ENCODE measurements at places on chromosomes 7 and 10. TPM values are rescaled to one million over a fixed set of nuclear protein-coding genes. Genes with fewer than 3 reads are reported as not detected.

Gene BTBD16
- total RNA-seq, result not detected

DNA sequence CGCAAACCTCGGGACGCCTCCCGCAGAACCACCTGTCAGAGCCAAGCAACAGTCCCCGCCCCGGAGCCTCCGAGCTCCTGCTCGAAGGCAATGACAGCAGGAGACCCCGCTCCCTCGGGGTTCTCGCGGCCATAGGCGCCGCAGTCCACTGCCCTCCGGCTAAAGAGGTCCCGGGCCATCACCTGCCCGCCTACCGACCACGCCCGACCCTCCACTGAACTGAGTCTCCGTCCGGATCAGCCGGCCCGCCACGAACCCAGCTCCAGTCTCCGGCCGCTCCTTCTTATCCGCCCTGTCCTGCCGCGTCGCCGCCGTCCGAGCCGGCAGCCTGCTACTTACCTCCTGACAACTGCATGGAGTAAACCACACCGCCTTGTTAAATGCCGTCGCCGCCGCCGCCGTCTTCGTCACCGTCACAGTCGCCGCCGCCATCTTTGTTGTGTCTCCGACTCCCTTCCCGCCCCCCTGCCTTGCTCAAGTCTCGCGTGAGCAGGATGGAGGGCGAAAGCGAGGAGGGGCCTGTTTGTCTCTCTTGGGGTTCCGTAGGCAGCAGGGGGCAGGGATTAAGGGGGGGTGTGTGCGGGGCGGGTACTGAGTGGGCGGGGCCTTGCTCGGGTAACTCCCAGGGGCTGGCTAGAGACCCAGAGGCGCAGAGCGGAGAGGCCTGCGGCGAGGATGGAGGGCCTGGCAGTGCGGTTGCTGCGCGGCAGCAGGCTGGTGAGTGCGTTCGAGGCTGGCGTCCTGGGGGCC is at the start of the genes ACADSB and IKZF5:
TSS of gene ACADSB (plus strand) at position 652 of the 750 bp plus-strand sequence. CDS start at position 676, 24 bp downstream.
TSS of gene IKZF5 (minus strand) at position 441 of the 750 bp plus-strand sequence. CDS start 10,170 bp downstream, outside the sequence.
- peak; percentile 97 for DNase-seq

Gene OPALIN
- not detected for total RNA-seq

Gene CALHM1
- not detected for total RNA-seq

Gene GRB10
- 15.1 TPM for total RNA-seq

Gene C10orf53
- not detected for total RNA-seq

GRCh38 chr10:34641147-34641912 is 173.8 kb downstream of the PARD3 start:
- DNase-seq, result no peak

GRCh38 chr7:35384761-35385700 is 131.1 kb upstream of the TBX20 start:
- DNase-seq, result no peak

DNA sequence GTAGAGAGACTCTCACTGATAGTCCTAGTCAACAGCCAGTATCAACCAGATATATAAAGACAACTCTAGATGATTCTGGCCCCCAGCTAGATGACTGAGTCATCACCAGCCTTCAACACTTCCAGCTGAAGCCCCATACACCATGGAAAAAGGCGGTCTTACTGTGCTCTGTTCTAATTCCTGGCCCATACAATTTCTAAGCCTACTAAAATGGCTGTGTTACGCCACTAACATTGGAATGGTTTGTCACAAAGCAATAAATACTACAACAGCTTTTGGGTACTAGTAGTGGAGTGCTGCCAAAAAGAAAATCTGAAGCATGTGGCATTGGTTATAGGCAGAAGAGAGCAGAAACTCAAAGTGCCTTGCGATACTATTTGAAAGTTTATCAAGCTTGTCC is 13.0 kb upstream of the TES start:
- DNase-seq, result no peak

Gene LIPF
- not detected for total RNA-seq

- no peak for DNase-seq
These were observed 53.3 kb upstream of the SLC16A12 start for GRCh38 chr10:89588671-89589070.

GRCh38 chr10:133249975-133250754 is 12.5 kb downstream of the VENTX start:
- DNase-seq, result no peak

GRCh38 chr10:44993226-44993921 is 7.3 kb upstream of the ZNF22 start:
- no peak for DNase-seq

Gene VWA2
- total RNA-seq, result not detected

Gene SRRM3
- total RNA-seq, result 0.18 TPM

Gene PNLIP
- not detected for total RNA-seq

DNA sequence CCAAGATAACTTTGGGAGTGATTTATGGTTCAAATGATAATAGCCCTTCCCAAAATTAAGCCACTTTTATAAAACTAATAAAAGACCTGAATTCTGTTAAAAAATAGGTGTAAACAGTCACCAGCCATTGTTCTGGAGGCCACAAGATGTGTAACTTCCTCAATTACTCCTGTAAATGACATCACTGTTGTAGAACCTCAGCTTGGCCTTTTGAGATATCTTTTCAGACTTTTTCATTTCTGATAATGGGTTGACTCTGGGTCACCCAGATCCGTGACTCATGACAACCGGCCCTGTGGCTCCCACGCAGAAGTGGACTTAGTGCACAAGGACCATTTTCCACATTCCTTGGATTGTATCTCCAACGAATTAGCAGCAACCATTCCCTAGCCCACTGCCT is 106.6 kb downstream of the DKK1 start:
- DNase-seq, result no peak

Gene CPVL
- not detected for total RNA-seq

- peak; percentile 68 for DNase-seq
These were observed 91.0 kb downstream of the ZMIZ1 start for GRCh38 chr10:79159785-79160184.

DNA sequence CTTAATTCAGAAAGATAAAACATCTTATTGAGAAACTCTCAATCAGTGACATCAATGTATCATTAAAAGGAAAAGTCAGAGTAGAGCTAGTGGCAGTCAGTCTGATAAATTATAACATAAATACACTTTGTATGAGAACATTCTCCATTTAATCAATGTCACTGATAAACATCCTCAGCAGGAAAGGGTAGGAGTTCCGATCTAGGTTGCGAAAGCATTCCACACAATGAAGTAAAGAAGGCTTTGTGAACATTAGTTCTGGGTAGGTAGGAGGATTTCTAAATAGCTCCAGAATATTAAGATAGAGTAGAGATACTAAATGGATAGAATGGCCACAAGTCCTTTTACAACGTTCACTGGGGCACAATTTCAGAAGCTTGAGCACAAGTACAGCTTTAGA is 179.7 kb upstream of the MALRD1 start:
- DNase-seq, result no peak

GRCh38 chr7:17120756-17121155 is 177.7 kb upstream of the AHR start:
- no peak for DNase-seq

- DNase-seq, result peak; percentile 88
These were observed 28.8 kb downstream of the XPNPEP1 start for GRCh38 chr10:109894516-109894915.

Gene EIF4H
- total RNA-seq, result 241 TPM

DNA sequence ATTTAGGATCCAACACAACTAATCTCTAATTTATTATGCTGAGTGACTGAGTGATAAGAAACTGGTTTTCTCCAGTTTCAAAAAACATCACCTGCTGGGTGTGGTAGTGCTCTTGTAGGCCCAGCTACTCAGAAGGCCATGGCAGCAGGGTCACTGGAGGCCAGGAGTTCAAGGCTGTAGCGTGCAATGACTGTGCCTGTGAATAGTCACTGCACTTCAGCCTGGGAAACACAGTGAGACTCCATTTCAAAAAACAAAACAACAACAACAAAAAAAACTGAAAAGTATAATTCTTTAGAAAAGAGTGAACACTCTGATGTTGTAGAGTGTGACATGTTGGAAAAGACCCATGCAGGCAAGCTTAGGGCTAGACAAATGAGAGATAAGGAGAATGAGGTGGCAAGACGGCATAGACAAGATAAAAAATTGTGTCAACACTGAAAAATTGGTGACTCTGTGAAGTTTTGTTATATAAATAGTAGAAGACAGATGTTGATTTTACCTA is 150.1 kb upstream of the GPR22 start:
- no peak for DNase-seq

Gene FAM131B
- total RNA-seq, result 3.4 TPM

Gene ERVW-1
- total RNA-seq, result not detected

- DNase-seq, result no peak
These were observed 629.0 kb downstream of the CCSER2 start for GRCh38 chr10:84957427-84957826.

Gene PLAU
- total RNA-seq, result 115 TPM

- peak; percentile 32 for DNase-seq
These were observed 148.5 kb upstream of the AKR1E2 start for GRCh38 chr10:4677296-4678021.

Gene PIK3CG
- under 0.01 TPM for total RNA-seq

DNA sequence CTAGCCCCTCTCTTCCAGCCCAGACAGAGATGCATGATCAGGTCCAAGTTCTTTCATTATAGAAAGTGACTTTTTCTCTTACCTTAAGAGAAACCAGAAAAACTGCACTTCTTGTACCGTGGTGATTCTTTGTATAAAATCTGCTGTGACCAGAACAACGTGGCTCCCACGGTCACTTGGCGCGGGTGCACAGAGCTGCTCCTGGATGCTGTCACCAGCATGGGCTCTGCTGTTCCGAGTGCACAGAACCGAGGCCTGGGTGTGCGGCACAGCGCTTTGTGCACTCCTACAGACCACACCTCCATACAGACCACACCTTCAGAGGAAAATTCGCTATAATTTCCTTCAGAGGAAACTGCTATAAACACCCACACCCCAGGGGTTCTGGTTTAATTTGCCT is 26.0 kb downstream of the VIPR2 start:
- DNase-seq, result no peak

Gene GLCCI1
- total RNA-seq, result 4.1 TPM

GRCh38 chr7:485188-486081 is 34.2 kb downstream of the PDGFA start:
- peak; percentile 26 for DNase-seq

Gene PON2
- total RNA-seq, result 36.2 TPM

Gene ALOX5
- not detected for total RNA-seq

DNA sequence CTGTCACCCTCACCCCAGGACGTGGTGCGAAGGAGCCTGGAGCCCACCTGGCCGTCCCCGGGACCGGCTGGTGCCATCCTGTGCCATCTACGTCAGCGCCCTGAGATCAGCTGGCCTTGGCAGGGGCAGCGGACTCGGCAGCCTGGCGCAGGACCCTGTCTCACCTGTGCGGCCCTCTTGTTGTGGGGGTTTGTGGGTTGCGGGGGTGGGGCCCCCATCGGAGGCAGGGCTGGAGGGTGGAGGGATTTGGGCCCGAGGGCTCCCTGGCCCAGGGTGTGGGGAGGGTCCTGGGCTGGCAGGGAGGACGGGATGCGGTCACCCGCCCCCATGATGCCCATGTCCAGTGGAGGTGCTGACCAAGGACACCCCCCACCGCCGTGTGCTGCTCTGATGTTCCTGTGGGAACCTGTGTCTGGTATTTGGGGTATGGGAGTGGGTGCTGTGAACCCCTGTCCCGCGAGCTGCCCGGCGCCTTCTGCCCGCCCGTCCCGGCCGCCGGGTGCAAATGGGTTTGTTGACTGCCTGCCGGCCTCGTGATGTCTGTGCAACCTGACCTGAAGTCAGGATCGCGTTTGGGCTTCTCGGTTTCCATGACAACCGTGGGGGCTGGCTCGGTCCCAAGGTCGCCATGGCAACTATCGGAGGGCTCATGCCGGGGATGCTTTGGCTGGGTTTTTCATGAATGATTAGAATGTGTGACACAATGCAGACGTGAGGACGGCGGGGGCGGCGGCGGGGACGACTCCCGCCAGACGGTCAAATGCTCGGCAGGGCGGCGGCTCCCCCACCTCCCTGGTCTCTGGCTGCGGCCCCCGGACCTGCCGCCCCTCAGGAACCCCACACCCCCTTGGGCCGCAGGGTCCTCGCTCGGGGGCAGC is 7.3 kb downstream of the MAFK start:
- DNase-seq, result peak; percentile 97

All from IMR-90 (cell line).